Forelimb muscle (tissue), 1 donor: ENCODE measurements at places on chromosomes 4 and X.

- DNase-seq, result no peak
Observed at GRCh38 chrX:87744391-87744790, 226.8 kb downstream of the KLHL4 start.

DNA sequence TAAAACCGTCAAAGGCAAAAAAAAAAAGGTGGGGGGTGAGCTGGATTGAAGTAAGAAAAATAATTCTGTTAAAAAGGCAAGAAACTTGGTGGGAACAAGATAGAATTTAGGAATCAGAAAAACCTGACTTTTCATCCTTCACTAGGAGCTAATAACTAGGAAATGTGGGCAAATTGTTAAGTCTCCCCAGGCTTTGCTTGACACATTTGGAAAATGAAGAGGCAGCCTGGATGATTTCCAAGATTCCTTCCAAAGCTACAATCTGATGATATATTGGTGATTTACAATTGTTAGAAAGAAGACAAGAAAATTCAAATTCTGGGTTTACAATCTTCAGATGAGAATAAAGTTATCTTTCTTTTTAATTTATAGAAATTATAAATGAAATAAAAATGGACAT is 1062.5 kb downstream of the ADGRL3 start:
- no peak for DNase-seq

DNA sequence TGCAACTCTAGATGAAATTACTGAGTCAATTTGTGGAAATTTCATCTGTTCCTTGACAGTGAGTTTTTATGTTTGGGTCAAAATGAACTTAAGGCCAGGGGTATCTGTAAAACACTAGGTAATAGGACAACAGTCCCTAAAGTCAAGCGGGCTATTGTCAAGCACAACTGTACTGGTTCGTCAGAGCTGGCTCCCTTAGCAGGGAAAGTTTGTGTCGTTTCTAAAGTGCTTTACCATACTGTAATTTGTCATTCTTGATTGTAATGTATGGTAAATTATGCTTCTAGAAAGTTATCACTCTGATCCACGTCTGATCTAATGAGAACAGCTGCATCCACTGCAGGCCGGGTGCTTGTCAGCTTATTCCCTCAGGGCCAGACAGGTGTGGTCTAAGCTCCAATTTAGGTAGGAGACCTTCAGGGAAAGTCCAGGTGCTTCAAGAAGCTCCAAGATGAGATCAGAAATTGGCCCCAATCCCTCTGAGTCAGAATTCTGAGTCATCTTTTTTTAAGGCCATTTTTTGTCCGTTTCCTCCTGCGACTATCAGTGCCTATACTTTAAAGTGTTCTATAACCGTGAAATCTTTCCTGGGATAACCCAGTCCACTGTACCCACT is 92.2 kb downstream of the PALLD start:
- peak; percentile 77 for DNase-seq

DNA sequence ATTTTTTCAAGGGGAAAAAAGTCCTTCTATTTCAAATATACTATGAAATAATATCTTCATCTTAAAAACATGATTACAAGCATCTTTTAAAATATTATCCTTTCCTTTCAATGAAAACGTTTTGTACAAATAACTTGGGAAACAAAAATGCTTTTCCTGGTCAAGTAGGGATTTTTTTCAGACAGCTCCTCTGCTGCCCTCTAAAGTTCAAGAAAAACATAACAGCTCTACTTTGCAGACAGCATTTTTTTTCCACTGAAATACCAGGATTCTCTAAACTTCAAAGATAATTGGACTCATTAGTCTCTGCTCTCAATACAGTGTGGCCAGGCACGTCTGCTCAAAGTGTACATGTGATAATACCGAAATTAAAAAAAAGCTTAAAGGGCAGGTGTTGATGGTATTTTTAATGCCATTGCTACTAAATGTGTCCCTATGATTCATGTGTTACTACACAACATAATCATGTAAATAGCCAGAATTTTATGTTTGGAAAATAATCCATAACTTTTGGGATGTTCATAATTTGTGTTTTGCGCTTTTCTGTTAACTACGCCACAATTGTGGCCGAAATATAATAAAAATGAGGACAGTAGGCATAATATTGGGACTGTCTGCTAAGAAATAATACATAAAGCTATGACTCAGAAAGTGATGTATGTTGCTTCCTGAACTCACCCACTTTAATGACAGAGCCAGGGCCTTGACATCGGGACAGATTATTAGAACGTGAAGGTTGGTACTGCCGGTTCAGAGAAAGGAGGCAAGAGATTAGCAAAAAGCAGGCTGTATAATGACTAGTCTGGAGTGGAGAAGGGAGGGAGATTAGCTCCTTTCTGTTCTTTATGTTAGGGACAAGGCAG is 478.9 kb downstream of the KCNIP4 start:
- DNase-seq, result peak; percentile 2

GRCh38 chr4:186307497-186307896 is 41.5 kb downstream of the F11 start:
- DNase-seq, result no peak

- DNase-seq, result no peak
Observed at GRCh38 chr4:6230502-6230785, 30.1 kb upstream of the JAKMIP1 start.

GRCh38 chr4:42703813-42704212 is 46.9 kb upstream of the ATP8A1 start:
- DNase-seq, result no peak

DNA sequence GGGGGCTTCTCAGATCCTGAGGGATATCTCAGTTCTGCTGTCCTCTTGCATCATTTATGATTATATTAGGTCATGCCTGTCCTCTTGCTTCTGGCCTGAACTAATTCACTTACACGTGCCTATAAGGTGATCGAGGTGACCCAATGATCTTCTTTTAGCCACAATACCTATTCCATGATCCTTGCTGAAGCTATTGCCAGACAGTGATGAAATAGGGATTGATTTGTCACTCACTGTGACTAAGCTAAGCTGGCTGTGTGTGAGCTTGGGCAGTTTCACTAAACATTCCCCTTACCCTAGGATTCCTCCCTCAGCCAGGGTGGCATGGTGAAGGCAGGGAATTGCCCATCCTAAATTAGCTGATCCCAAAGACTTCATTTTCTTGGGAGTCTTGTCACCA is 19.0 kb downstream of the HADH start:
- no peak for DNase-seq

DNA sequence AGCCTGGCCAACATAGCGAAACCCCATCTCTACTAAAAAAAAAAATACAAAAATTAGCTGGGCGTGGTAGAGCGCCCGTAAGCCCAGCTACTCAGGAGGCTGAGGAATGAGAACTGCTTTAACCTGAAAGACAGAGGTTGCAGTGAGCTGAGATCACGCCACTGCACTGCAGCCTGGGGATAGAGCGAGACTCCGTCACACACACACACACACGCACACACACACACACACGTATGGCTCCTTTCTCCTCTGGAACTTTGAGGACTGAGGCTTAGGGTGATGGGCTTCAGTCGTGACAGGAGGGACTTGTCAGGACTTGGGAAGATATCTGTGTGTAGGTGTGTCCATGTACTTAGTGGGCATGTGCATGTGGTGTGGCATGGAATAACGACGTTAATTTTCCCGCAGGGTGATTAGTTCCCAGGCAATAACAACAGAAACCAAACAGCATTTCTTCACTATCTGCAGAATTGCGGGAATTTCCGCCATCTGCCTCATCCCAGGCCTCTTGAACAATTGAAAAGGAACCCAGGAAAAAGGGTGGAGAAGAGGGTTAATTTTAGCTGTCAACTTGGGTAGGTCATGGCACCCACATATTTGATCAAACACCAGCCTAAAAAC is 47.7 kb downstream of the RWDD4 start:
- no peak for DNase-seq

DNA sequence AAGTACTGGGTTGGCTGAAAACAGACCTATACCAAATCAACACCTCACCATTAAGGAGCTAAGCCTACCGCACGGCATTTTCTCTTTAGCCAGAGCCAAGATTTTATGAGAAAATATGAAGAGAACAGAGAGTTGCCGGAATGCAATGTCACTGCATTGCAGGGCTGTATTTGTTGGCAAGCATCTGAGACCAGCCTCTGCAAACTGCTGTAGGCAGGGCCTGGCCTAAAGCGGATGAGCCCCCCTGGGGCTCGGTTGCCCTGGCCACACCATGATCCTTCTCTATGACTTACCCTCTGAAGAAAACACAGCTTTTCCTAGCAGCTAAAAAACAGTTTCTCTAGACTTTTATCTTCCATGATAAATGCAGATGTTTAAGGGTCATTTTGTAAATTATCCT is 120.5 kb upstream of the SORBS2 start:
- DNase-seq, result no peak

DNA sequence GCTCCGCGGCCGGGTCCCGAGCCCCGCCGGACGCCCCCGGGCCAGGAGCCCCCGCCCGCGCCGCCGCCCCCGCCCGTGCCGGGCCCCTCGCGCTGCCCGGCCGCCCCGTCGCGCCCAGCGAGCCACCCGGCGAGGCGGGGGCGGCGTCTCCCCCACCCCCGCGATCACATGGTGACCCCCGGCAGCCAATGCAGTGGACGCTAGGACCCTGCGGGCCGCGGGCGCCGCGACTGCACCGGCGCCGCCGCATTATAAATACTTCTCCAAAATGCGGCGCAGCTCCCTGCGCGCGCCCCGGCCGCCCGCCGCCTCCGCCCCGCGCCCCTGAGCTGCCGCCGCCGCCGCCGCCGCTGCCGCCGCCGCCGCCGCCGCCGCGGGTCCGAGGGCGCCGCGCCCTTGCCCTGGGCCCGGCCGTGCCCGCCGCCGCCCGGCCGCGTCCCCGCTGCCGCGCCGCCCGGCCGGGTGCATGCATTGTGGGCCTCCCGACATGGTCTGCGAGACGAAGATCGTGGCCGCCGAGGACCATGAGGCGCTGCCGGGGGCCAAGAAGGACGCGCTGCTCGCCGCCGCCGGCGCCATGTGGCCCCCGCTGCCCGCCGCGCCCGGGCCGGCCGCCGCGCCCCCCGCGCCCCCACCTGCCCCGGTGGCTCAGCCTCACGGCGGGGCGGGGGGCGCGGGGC is at the start of gene NAT8L:
Gene NAT8L (plus strand): TSS at position 282 of the 680 bp plus-strand sequence. CDS start 185 bp downstream, at position 467.
- DNase-seq, result no peak

GRCh38 chr4:32393806-32394205 is 1673.6 kb downstream of the PCDH7 start:
- no peak for DNase-seq

- no peak for DNase-seq
Observed at GRCh38 chr4:62285026-62285425, 1084.9 kb downstream of the ADGRL3 start.

DNA sequence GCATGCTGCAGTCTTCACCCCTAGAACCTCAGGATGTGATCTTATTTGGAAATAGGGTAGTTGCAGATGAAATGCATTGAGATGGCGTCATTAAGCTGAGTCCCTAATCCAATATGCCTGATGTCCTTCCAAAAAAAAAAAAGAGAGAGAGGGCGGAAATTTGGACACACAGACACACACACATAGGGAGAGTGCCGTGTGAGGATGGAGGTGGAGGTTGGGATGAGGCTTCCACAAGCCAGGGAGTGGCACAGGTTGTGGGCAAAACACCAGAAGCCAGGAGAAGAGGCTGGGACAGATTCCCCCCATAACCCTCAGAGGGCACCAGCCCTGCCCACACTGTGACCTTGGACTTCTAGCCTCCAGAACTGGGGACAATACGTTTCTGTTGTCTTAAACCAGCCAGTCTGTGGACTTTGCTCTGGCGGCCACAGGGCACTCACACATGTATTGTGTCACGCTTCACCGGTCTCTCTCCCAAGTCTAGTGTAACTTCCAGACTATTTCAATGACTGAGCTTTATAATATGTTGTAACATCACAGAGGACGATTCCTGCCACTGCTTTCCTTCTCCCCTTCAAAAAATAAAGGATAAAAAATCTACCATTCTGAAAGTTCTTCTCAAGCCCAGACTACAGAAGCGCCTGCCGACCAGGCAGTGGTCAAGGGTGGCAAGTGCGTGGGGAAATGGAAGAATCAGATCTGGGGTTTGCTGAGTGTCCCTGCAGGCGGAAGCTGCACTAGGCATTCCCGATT is 35.8 kb upstream of the MAN2B2 start:
- no peak for DNase-seq

- no peak for DNase-seq
Observed at GRCh38 chr4:88104902-88105610, 53.4 kb downstream of the ABCG2 start.

GRCh38 chrX:150692831-150693724 is at the start of gene MTMR1:
MTMR1 (plus strand) TSS chrX:150693396; CDS start chrX:150693531, 135 bp downstream.
- DNase-seq, result no peak

GRCh38 chr4:87974856-87975462 is 555 bp upstream of the SPP1 start:
- no peak for DNase-seq

- no peak for DNase-seq
Observed at GRCh38 chrX:109343671-109344070, 138.2 kb downstream of the GUCY2F start.

GRCh38 chr4:153223427-153223801 is 19.2 kb downstream of the TRIM2 start:
- no peak for DNase-seq

DNA sequence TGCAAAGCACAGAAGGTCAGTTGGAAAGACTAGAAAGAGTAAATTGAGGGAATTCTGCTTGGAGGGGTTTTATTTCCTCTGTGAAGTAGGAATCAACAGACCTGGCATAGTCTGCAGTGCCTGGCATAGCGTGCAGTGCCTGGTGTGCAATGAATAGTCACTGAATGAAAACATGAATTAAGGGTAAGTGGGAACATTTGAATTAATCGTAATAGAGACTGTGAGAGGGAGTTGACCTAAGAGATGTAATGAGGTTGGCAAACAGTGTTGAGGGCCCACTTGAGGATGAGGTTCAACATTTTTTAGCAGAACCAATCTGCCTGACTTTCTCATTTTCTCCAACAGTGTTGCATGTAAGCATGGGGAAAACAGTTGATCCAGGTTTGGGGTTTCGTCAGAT is 377.2 kb upstream of the FTHL17 start:
- DNase-seq, result no peak

- no peak for DNase-seq
Observed at GRCh38 chr4:7968262-7968896, 28.7 kb upstream of the AFAP1 start.

- no peak for DNase-seq
Observed at GRCh38 chr4:181728305-181728966, 514.8 kb upstream of the TENM3 start.

- DNase-seq, result no peak
Observed at GRCh38 chrX:101410461-101410860, 2.4 kb downstream of the HNRNPH2 start.

GRCh38 chr4:139025841-139026240 is 10.3 kb downstream of the NOCT start:
- no peak for DNase-seq

- DNase-seq, result no peak
Observed at GRCh38 chrX:13711141-13711540, 22.2 kb downstream of the RAB9A start.

GRCh38 chrX:18886344-18887161 is 97.4 kb downstream of the PHKA2 start:
- DNase-seq, result peak; percentile 29
